ENCODE measurements at places on chromosomes 5 and 9.

- no peak for DNase-seq
These were observed 15.9 kb upstream of the CDC20B start for GRCh38 chr5:55188656-55189540.

DNA sequence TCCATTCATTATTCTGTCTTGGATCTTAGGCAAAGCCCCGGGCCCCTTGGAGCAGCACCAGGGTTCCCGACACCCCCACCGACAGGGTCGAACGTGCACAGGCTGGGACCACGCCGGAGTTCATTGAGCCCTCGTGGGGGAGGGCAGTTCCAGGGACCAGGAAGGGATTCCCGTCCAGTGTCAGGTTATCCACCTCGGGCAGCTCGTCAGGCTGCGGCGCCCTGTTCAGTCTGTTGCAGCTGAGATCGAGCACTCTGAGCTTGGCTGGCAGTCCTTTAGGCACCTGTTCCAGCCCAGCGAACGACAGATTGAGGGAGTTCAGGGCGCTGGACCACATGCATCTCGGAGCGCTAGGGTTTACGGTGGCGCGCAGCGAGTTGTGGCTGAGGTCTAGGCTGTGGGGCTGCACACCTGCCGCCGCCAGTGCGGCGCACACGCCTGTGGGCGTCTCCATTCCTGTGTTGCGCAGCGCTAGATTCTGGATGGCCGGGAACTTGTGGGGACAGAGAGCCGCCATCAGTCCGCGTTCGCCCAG lies 1.1 kb downstream of the CD14 start:
- DNase-seq = no peak

DNA sequence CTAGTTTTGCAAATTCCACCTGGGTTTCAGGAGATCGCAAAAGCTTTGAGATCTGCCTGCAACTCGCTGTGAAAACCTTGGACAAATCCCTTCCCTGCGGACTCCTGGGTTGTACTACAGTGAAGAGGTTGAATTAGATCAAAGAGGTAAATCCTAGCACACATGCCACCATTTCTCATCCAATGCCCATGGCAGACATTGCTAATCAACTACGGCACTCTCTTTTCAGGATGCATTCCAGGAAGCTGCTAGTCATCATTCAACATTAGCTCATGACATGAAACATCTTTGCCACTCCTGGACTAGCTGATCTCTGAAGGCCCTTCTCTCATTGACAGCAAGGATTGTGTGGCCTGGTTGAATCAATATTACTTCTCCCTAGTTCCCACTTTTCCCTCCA lies 46.1 kb downstream of the PCDH1 start:
- no peak for DNase-seq

GRCh38 chr5:2914022-2914661 lies 162.7 kb upstream of the IRX2 start:
- no peak for DNase-seq

- DNase-seq = no peak
These were observed 89.9 kb downstream of the ARL15 start for GRCh38 chr5:54220230-54221040.

DNA sequence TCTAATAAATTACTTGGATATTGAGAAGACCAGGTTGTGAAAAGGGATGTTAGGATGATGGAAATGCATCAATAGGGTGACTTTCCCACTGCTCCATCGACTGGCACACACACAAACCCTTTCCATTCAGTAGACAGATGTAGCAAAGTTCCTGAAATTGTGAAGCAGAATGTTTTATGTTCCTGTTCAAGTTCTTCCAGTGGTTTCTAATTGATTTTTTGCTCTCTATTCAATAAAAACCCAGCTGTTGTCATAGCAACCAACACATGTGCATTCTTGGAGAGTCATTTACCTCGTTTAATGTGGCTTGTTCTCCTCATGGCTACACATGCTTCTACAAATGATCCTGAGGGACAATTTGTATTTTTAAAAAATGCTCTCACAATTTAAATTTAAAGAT lies 244.6 kb downstream of the RAB3C start:
- DNase-seq = no peak

DNA sequence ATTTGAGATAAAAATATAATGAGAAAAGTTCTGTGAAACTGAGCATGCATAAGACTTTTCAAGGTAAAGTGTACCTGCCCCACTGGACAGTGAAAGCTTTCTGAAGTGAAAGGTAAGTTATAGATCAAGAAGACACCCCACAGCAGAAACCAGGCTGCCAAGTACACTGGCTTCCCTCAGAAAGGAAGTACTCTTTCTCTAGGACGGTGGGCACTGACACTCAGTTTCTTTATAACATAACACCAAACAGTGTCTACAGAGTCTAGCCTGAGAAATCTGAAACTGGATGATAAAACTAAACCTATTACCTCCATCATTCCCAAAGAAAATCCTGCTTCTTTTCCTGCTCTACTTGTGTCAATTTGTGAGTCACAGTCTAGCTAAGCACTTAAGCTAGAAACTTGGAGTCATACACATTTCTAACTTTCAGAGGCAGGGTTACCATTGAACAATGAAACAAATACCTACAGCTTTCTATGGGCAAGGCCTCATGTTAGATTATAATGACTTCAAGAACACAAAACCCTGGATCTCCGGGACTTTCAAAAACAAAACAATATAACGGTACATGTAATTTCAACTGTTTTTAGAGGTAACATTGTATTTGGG lies 136.7 kb downstream of the CPLANE1 start:
- DNase-seq = no peak

- peak; percentile 56 for DNase-seq
These were observed 90.0 kb upstream of the HMHB1 start for GRCh38 chr5:143721925-143722324.

DNA sequence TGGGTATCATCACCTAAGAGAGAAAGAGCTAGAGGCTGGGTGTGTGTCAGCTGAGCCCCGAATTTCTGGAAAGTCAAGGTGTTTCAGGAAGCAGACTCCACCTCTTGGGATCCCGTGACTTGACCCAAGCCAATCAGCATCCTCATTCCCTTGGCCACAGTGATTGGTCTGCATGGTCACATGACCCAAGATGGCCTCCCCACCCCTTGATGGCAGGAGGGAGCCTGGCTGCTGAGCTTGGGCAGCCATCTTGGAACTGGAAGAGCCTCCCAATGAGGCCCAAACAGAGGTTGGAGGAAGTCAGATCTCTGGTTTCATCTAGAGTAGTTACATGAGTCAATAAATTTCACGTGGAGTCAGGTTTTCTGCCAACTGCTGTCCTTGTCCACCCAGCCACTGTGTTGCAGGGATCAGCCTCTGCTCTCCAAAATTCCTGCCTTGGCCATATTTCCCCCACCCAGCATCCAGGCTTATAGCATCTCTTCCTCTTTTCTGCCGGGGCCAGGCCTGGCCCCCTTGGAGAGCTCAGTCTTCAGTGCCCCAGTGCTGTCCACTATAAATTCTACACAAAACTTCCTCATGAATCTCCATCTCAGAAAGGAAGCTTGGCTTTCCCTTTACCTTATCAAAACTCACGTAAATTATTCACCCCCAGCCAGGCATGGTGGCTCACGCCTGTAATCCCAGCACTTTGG lies 17.2 kb upstream of the SUSD3 start:
- DNase-seq = no peak

DNA sequence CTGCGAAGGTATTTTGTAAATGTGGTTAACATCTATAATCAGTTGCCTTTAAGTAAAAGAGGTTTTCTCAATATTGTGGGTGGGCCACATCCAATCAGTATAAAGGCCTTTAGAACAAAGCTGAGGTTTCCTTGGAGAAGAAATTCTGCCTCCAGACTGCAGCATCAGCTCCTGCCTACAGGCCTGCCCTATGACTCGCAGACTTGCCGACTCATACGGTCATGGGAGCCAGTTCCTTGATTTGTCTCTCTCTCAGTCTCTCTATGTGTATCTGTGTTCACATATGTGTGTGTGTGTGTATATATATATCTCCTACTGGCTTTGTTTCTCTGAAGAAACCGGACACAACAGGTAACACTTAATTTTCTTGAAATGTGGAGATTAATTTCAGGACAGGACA lies 45.3 kb downstream of the SLC36A1 start:
- no peak for DNase-seq

DNA sequence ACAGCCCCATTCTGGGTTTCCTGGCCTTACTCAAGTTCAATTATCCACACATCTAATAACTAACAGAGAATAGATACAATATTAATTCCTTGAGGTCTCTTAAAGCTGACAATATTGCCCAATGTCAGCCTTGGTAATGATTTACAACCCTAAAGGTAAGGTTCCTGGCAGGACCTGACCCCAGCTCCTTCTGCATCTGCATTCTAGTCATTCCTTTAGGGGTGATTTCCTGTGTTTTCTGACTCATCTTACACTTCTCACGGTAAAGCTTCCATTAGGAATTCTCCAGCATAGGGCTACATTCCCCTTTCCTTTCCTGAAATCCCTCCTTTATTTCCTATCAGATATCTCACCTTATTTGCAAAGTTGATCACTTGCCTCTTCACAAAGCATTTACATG lies 9.3 kb downstream of the HAVCR1 start:
- no peak for DNase-seq

- peak; percentile 42 for DNase-seq
These were observed 278.3 kb upstream of the RFX3 start for GRCh38 chr9:3804103-3804502.

DNA sequence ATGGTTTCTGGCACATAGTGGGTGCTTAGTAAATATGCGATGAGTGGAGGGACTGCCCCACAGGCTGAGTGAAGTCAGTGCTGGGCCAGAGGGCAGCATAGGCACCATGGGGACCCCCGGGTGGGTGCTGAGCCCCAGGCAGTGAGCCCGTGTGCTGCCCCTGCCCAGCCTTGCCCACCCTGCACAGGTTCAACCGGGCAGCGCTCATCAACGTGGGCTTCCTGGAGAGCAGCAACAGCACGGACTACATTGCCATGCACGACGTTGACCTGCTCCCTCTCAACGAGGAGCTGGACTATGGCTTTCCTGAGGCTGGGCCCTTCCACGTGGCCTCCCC lies 7.2 kb downstream of the B4GALT7 start:
- DNase-seq = no peak

DNA sequence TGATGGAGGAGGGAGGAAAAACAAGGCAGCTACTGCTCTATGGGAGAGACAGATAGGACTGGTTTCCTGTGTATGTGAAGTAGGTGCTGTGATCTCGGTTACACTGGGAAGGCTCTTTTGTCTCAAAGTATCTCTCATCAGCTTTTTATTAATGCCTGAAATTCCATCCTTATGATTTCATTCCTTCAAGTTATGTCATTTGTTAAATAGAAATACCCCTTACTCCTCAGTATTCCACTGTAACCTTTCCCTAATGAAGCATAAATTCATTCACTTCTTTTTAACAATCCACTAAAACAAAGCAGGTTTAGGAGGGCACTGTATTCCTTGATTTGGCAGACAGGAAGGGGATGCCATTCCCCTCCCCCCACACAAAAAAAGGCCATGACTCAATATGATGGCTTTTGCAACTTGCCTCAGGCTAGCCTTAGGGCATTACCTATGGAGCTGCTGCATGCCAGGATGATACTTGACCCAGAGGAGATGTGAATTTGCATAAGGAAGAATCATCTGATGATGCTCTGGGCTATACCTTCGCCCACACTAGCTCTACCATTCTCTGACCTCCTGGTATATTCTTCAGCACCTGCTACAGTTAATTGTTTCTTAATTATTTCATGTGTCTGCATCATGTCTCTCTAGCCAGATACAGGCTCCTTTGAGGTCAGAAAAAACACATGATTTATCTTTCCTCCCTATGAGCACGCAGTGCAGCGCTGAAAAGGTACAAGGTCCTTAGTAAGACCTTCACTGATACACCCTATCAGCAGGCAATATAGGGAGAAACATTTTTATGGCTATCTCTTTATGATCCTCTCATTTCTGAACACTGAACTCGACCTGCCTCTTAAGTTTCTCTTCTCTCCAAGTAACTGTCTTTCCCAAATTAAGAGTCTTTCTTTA lies 26.3 kb downstream of the NR3C1 start:
- no peak for DNase-seq

- no peak for DNase-seq
These were observed 3.3 kb downstream of the ACSL6 start for GRCh38 chr5:132008163-132008473.

GRCh38 chr9:33225319-33226147 lies 14.4 kb upstream of the SPINK4 start:
- peak; percentile 46 for DNase-seq

DNA sequence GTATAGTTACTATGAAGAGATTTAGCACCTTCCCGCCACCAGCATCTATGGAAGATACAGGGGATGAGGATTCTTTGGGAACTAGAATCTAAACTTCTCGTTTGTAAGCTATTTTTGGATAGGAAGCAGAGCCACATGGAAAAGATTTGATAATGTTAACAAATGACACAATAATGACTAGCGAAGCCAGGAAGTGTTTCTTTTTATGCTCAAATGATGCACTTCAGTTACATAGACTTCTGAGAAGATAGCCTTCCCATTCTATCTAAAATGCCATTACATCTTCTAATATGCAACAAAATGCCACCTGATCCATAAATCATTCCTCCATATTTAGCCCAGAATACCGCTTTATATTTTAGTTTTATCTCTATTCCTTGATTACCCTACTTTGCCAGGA lies 17.0 kb upstream of the TNC start:
- DNase-seq = no peak
